Fibroblast of lung (primary cell): ENCODE measurements at places on chromosomes 1 and 21.

- peak; percentile 34 for DNase-seq
Measured at GRCh38 chr1:221998781-221999180, 256.9 kb upstream of the DUSP10 start.

- peak; percentile 31 for DNase-seq
Measured at GRCh38 chr1:63630238-63630637, 37.0 kb downstream of the PGM1 start.

DNA sequence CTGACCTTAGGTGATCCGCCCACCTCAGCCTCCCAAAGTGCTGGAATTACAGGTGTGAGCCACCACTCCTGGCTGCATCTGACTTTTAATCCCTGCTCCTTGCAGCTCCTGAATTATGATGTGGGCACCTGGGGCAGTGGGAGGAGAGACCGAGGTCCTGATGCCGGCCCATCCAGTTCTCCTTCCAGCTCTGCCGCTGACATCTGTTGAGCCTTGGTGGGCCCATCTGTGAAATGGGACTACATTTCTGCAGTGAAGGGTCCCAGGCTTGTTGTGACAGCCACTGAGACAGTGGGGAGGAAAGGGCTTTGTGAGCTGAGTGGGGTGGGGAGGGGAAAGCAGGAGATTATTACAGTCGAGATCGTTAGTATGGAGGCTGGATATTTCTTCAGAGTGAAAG lies 11.8 kb downstream of the PLA2G2F start:
- no peak for DNase-seq

GRCh38 chr1:176857632-176858031 lies 306.9 kb downstream of the ASTN1 start:
- DNase-seq = peak; percentile 2

GRCh38 chr1:156892190-156893047 lies 1.1 kb upstream of the PEAR1 start:
- peak; percentile 82 for DNase-seq

DNA sequence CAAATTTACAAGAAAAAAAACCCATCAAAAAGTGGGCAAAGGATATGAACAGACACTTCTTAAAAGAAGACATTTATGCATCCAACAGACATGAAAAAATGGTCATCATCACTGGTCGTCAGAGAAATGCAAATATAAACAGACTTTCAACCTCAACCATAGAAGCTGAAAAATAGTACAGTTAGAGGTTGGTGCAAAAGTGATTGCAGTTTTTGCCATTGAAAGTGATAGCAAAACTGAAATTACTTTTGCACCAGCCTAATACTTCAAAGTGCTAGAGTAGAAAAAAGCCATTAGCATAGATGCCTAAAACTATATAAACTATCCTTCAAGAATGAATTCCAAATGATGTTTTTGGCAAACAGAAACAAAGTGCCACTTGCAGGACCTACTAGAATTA lies 365.8 kb upstream of the DPYD start:
- no peak for DNase-seq

- no peak for DNase-seq
Measured at GRCh38 chr1:69645477-69645876, 77.8 kb downstream of the LRRC7 start.

GRCh38 chr1:157194731-157195520 lies 56.7 kb upstream of the ETV3 start:
- DNase-seq = no peak

- DNase-seq = peak; percentile 34
Measured at GRCh38 chr1:67058761-67059160, 4.8 kb upstream of the SLC35D1 start.

DNA sequence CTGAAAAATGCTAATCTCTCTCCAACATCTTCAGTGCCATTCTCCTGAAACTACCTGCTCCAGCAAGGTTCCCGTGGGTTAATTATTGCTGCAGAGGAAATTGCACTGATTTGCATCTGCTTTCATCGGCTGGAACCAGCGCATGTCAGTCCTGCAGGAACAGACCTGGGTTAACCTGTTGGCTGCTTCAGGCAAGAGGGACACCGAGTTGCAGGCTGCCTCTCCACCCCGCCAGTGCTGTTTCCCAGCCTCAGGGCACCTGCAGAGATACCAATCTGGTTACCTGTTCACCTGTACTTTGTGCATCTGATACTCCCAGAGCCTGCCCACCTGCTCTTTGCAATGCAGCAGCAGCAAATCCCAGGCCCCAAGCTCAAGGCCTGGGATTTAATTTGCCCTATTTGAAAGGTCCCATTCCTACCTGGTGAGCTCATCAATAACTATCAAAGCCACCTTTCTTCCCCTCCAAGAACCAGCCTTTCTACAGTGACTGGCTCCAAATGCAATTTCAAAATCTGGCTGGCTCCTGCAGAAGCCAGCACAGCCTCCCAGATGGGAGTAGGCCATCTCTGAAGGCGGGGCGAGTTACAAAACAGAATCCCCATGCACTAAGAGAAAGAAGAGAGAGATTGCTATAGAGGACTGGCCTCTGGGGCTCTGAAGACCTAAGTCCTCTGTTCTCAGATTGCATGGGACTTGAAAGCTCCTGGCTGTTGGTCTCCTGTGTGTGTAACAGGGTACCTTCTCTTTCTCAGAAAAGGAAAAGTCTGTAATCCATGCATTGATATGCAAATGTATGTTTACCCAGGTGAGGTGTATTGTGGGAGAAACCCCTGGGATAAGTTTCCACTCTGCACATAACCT lies 67.8 kb downstream of the TOMM20 start:
- DNase-seq = no peak

DNA sequence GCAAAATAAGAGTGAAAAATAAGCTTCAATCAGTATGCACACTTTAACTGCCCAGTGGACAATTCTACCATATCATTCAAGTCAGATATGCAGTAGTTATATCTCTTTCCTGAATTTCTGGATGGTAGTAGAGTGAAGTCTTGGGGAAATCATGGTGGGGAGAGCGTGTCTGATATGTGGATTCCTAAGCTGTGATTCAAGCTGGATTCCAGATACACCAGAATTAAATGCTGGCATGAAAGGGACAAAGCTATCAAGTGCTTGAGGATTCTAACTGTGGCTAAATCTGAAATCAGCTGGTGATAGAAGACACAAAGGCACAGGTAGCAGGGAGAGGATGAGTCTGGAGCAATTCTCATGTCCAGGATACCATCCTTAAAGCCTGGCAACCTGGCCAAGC lies 323.5 kb downstream of the DUSP10 start:
- no peak for DNase-seq

GRCh38 chr1:57603696-57604095 lies 179.8 kb upstream of the DAB1 start:
- DNase-seq = no peak
